Stomach (tissue), 19 donors: ENCODE measurements at places on chromosomes 6 and 20.

GRCh38 chr20:61812121-61812844 is 253.4 kb downstream of the TAF4 start:
- DNase-seq: no peak

GRCh38 chr6:20688710-20689500 is 154.6 kb downstream of the CDKAL1 start:
- DNase-seq: no peak

DNA sequence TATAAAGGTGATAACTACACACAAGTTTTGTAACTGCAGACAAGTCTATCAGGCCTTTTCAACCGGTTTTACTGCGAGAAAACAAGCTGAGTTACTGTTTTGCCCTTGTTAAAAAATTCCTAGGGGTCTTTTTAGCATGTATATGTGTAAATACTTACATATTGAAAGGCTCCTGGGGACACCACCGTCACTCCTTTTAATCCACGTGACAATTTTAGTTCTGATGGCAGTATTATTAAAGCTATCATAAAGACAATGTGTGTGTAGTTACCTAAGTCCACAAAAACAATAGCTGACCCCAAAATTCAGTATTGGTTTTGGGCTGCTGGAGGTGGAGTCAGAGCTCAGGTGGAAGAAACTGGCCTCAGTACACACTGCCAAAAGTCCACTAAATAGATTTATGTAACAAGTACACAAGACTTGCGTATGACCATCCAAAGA is 41.3 kb upstream of the HFE start:
- DNase-seq: no peak

- no peak for DNase-seq
Observed at GRCh38 chr6:6756526-6756925, 168.0 kb downstream of the LY86 start.
